ENCODE measurements at places on chromosomes 5 and 9.

- no peak for DNase-seq
These were observed 156.1 kb downstream of the TTC39B start for GRCh38 chr9:15150939-15151338.

GRCh38 chr5:32503261-32503660 lies 58.7 kb upstream of the ZFR start:
- no peak for DNase-seq

DNA sequence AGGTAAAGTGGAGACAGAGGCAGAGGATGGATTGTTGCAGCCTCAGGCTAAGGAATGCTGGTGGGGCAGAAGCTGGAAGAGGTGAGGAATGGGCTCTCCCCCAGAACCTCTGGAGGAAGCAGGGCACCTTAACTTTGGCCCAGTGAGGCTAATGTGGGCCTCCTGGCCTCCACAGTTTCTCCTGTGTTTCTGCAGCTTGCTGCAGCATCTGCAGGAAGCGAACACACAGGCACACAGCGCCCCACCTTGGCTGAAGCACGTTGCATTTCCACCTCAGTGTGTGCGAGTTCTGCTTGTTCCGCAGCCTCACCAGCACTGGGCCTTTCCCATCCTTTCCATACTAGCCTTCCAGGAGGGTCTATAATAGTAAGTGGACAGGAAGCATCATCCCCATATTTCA lies 27.2 kb upstream of the ASS1 start:
- no peak for DNase-seq

DNA sequence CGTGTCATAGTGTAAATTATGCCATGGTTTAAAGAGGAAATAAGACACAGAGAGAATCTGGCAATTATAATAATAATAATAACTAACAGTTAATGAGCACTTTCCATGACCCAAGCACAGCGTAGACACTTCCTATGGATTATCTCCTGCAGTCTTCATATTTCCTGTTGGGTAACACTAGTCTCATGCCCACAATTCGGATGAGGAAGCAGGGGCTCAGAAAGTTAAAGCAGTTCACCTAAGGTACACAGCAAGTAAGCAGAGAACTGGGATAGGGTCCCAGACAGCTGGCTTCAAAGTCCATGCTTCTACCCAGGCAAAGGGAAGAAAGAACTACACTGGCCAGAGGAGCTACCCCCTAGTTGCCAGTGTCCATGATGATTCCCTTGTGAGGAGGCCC lies 27.9 kb upstream of the TGFBI start:
- DNase-seq = no peak

DNA sequence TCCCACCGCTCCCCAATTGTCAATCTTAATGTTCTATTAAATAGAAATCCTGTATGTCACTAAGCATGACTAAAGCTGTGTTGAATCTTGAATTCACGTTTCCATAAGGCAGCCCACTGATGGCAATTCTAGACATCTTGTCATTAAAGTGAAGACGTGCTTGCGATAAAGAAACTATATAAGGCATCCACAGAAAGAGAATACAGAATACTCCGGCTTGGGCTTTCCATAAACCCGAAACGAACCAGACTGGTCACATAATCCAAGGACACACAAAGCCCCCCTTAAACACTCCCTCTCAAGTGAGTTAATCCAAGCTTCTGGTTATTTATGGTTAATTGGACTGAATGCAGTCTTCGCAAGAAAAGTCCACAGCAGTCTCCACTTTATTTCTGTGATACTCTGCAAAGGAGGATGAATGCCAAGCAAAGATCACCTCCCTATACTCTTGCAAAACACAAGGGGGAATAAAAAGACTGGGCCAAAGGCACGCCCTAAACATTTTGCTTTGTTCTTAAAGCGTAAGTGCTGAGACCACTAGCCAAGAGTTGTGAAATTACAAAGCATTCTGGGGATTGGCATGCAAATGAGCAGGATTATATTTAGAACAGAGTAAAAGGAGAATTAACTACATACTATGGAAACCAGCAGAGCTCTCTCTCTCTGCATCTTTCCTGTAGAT lies 54.7 kb downstream of the DPYSL3 start:
- no peak for DNase-seq

GRCh38 chr5:16179511-16179935 lies at the start of gene MARCHF11:
TSS of gene MARCHF11 (minus strand) at chr5:16179791. CDS start at chr5:16179575, 216 bp downstream.
- no peak for DNase-seq

- DNase-seq = no peak
These were observed 306.2 kb upstream of the GRAMD2B start for GRCh38 chr5:126117044-126117443.

DNA sequence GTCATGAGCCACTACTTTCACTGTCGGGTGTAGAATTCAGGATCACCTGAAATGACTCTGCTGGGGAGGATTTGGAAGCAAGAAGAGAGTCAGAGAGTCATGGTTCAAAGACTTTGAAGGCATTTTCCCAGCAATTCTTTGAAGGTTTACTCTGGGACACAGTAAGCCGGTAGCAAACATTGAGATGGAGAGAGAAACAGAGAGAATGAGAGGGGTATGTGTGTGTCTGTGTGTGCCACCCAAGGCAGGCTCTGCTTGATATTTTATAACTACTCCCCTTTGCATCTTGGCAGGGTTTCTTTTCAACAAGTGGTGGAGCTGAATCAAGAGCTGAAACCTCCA lies 89.8 kb downstream of the ANKRD55 start:
- DNase-seq = no peak

GRCh38 chr9:130707225-130707976 lies 13.8 kb downstream of the EXOSC2 start:
- DNase-seq = peak; percentile 68

DNA sequence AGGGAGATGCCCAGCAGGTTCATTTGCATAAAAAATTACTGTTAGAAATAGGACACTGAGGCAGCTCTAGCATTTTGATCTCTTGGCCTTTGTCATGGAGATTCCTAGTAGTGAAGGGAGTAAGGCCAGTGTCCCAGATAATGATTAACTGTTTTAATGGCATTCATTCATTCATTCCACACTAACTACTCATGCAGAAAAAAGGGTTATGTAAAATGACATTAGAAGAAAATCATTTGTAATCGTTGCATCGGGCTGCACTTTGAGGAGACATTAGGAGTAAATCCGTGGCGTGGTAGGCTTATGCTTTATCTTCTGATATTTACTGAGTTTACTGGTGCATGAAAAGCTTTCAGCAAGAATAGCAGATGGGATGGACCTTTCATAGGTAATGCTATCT lies 82.6 kb upstream of the GRHPR start:
- DNase-seq = no peak

DNA sequence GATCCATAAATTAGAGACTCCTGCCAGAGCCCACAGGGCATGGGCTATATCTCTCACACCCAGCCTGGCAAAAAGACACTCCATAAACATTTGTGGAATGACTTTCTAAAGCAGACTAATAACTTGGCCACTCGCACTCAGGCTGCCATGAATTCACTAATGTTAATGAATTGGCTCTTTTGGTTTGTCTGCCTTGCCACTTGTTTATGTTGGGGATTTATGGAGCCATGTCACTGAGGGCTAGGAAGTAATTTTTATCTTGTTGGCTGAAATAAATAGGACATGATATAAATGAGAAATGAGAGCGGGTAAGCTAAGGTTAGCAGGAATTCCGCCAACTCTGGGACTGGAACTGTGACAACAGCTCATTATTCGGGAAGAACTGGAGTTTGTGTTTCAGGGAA lies 55.2 kb downstream of the DROSHA start:
- no peak for DNase-seq

DNA sequence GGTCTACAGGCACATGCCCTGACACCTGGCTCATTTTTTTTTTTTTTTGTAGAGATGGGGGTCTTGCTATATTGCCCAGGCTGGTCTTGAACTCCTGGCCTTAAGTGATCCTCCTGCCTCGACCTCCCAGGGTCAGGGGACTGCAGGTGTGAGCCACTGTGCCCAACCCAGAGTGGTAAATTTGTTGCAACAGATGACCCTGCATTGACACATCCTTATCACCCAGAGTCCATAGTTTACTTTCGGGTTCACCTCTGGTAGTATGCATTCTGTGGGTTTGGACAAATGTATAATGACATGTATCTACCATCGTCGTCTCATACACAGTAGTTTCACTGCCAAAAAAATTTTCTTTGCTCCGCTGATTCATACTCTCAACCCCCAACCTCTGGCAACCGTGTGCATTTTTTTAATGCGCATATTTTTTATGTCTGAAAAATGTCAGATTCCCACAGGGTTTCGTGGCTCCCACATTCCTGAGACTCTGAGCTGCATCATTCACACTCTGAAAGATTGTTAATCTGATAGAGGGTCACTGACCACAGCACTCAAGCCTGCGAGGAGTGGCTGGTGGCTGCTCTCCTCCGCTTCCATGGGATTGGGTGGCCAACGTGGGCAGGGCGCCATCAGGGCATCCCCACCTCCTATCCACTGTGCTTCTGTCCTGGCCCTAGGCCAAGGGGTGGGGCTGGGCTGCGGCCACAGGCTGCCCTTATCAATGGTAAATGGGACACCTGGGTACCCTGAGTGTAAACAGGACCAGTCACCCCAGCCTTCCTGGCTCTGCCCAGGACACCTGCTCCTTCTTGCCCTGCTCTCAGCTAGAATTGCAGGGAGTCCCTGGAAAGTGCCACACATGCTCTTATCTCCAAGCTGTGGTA lies 9.6 kb downstream of the NDST1 start:
- DNase-seq = no peak

- DNase-seq = no peak
These were observed 52.3 kb downstream of the NTNG2 start for GRCh38 chr9:132214027-132214622.

GRCh38 chr5:14063691-14064090 lies 79.5 kb upstream of the TRIO start:
- no peak for DNase-seq

DNA sequence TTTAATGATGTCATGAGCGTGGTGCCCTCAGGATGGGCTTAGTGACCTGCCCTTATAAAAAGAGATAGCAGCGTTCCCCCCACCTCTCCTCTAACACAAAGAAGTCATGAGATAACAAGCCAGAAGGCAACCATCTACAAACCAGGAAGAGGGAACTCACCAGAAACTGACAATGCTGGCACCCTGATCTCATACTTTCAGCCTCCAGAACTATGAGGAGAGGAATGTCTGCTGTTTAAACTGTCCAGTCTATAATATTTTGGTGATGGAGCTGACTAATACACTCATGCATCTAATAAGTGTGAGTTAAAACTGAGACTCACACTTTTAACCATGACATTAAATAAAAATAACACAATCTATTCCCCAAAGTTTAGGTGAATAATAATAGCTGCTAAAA lies 156.1 kb upstream of the SPEF2 start:
- no peak for DNase-seq

DNA sequence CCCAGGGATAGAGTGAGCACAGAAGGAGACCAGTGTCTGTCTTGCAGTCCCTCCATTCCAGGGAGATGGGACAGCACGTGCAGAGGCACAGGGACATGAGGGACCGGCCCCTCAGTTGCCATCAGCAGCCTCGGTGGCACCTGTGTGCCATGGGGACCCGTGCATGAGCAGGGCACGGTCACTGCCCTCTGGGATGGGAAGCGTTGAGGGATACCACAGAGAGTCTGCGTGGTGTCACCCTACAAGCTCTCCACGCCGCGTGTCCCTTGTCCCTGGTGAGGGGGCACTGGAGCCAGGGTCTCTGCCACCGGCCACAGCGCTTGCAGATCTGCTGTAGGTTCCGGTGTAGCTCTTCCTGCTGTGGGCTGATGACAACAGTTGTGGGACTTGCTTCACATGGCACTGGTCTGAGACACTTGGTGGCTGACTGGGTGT lies 108.1 kb downstream of the CACNA1B start:
- no peak for DNase-seq

DNA sequence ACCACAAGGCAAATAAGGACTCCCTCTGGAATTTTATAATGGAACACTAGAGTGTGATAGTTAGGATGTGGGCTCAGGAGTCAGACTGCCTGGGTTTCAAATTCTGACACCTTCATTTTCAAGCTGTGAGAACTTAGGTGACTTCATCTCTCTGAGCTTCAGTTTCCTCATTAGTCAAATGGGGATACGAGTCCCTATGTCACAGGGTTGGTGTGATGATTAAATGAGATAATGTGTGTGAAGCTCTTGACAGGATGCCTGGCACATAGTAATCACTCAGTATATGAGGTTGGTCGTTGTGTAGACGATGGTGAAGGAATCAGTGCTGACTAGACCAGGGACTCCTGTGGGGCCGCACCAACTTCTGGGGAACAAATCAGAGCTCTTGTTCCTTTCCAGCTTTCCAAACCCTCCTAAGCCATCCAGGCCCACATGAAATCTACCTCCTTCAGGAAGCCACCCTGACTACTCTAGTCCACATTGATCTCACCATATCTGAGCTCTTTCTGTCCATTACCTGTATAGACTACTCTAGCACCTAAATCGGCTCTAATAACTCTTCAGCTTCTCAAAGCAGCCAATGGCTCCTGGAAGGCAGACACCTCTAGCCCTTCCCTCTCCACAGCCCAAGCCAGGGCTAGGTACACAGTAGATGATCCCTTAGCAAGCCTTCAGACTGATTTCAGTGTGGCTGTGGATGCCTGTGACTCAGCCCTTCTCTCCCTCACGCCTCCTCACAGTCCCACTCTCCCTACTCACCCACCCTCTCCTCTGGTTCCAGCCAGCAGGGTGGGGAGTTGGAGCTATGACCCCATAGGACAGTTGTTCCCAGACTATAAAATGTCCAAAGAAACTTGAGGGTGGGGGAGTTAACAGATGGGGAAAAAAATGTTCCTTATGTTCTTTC lies 2.5 kb upstream of the TCF7 start:
- peak; percentile 63 for DNase-seq

GRCh38 chr5:154260224-154260927 lies 69.8 kb downstream of the GALNT10 start:
- no peak for DNase-seq

DNA sequence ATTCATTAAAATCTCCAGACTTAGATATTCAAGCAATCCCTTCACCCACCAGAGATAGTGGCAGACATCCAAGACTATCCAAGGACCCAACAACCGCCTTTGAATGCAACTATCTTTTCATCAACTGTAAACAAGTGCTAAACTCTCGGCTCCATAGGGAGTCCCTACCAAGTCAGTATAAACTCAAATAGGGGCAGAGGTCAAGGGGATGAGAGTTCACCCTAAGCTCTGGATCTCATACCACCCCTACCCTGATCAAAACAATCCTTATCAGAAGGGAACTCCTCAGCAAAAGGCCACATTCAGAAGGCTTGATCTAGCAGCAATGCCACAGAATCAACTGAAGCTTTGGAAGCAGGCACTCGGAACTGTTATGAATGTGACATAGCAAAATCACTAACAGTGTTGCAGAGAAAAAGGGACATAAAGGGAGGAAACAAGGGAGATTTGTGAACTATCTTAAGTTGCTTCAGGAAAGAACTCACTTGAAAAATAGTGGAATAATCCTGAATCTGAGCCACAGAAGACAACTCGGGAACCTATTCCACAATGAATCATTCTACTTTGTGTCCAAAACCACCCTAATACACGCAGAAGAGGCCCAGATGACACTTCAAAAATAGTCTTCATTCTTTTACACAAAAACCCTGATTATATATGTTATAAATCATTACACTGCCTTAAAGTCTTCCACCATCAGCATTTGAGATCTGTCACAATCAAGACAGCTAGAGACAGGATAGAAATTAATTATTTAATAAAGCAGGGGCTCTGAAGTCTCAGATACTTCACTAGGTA lies 49.8 kb downstream of the NR6A1 start:
- no peak for DNase-seq

- no peak for DNase-seq
These were observed 52.4 kb downstream of the ARHGEF37 start for GRCh38 chr5:149633476-149634350.

- no peak for DNase-seq
These were observed 349.3 kb downstream of the SEMA5A start for GRCh38 chr5:9196403-9197227.

GRCh38 chr5:124789104-124789605 lies 42.7 kb upstream of the ZNF608 start:
- no peak for DNase-seq

- DNase-seq = no peak
These were observed at the start of gene GABRA1 for GRCh38 chr5:161847941-161848391. TSS of gene GABRA1 (plus strand) at chr5:161848120. CDS start at chr5:161850811, 2,691 bp downstream.

Data from activated T-cell treated with anti-CD3 and anti-CD28 coated beads, Interleukin-2, amount 50 U/mL, for 24 hours (primary cell).